ENCODE measurements at places on chromosomes 3 and 15. TPM values are rescaled to one million over a fixed set of nuclear protein-coding genes. Genes with fewer than 3 reads are reported as not detected.

- no peak overlapping the region for H3K4me3 ChIP-seq
- H3K4me1 ChIP-seq: no peaks in the 10 kb centered on the region
- DNase-seq: no peak
- H3K27ac ChIP-seq: no peak overlapping the region
These were observed 11.8 kb upstream of the RPUSD3 start for GRCh38 chr3:9855594-9855993.

DNA sequence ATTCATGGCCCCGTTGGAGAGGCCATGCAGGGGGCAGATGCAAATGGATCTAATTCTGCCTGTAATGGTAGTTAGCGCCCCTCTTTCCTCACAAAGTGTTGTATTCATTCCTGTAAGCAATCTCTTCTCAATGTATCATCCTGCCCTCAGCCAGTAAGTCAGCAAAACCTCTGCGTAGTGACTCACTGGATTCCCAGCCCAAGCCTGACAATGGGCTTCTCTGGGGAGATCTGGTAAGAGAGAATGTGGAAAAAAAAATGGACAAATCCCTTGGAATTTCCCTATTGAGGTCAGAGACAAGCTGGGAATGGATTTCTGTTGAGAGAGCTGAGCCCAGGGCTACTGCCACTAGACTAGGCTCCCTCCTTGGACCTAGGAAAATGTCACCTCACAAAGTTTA is 25.4 kb downstream of the ADPGK start:
- no peak overlapping the region for H3K4me3 ChIP-seq
- H3K4me1 ChIP-seq: peaks cover 12% of the 10 kb centered on the region
- DNase-seq: no peak
- no peak overlapping the region for H3K27ac ChIP-seq
- H3K36me3 ChIP-seq: peaks cover 28% of the 10 kb centered on the region
- no peaks in the 10 kb centered on the region for H3K27me3 ChIP-seq

GRCh38 chr15:81278306-81279029 is 45.5 kb downstream of the STARD5 start:
- no peak overlapping the region for H3K4me3 ChIP-seq
- H3K27ac ChIP-seq: no peak overlapping the region
- peaks cover 9% of the 10 kb centered on the region for H3K36me3 ChIP-seq
- peaks cover 15% of the 10 kb centered on the region for H3K4me1 ChIP-seq

- DNase-seq: no peak
- H3K36me3 ChIP-seq: no peaks in the 10 kb centered on the region
- H3K27ac ChIP-seq: no peak overlapping the region
These were observed 17.8 kb downstream of the MRAS start for GRCh38 chr3:138366006-138366759.

GRCh38 chr15:91965501-91966193 is 112.1 kb downstream of the SLCO3A1 start:
- H3K36me3 ChIP-seq: no peaks in the 10 kb centered on the region
- H3K4me3 ChIP-seq: no peak overlapping the region
- H3K27me3 ChIP-seq: no peaks in the 10 kb centered on the region
- H3K4me1 ChIP-seq: peaks cover 15% of the 10 kb centered on the region
- H3K27ac ChIP-seq: no peak overlapping the region

GRCh38 chr3:50405249-50405648 is 45.9 kb upstream of the TMEM115 start:
- peak; percentile 58 for DNase-seq
- no peaks in the 10 kb centered on the region for H3K4me1 ChIP-seq
- peaks cover 3% of the 10 kb centered on the region for H3K27me3 ChIP-seq
- H3K36me3 ChIP-seq: no peaks in the 10 kb centered on the region

DNA sequence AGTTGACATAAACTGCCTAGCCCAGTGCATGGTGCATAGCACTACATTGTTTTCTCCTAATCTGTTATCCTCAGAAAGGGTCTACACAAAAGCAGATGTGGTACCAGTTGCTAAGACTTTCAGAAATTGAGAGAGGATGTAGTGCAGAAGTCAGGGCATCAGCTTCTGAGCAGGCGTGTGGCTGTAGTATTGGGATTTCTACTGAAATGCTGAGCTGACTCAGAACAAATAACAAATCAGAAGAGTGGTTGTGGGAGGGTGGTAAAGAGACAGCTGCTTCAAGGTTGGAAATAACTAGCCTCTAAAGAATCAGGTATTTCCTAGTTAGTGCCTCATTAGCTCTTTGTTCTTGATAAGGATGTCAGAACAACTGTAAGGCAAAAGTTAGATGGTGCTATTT is 161.3 kb downstream of the AKAP13 start:
- no peak for DNase-seq
- H3K27me3 ChIP-seq: no peaks in the 10 kb centered on the region
- peaks cover 19% of the 10 kb centered on the region for H3K36me3 ChIP-seq
- H3K4me3 ChIP-seq: no peak overlapping the region
- H3K27ac ChIP-seq: no peak overlapping the region

GRCh38 chr3:66144568-66145407 is 76.0 kb upstream of the SLC25A26 start:
- H3K4me1 ChIP-seq: no peaks in the 10 kb centered on the region
- DNase-seq: no peak
- no peaks in the 10 kb centered on the region for H3K36me3 ChIP-seq

GRCh38 chr3:197749315-197749600 is 425 bp upstream of the FYTTD1 start:
- H3K27ac ChIP-seq: peak overlapping the region; percentile 92
- peak overlapping the region; percentile 96 for H3K4me3 ChIP-seq
- H3K4me1 ChIP-seq: peaks cover 20% of the 10 kb centered on the region
- H3K36me3 ChIP-seq: peaks cover 2% of the 10 kb centered on the region

- no peaks in the 10 kb centered on the region for H3K27me3 ChIP-seq
- H3K4me1 ChIP-seq: no peaks in the 10 kb centered on the region
These were observed 20.1 kb downstream of the FAM43A start for GRCh38 chr3:194705761-194706160.

GRCh38 chr3:69386556-69387385 is 883 bp upstream of the FRMD4B start:
- peak overlapping the region; percentile 69 for H3K4me3 ChIP-seq
- H3K27ac ChIP-seq: no peak overlapping the region
- no peaks in the 10 kb centered on the region for H3K36me3 ChIP-seq
- H3K27me3 ChIP-seq: peaks cover 62% of the 10 kb centered on the region
- H3K4me1 ChIP-seq: peaks cover 4% of the 10 kb centered on the region
- DNase-seq: no peak

- peaks cover 7% of the 10 kb centered on the region for H3K4me1 ChIP-seq
- H3K4me3 ChIP-seq: no peak overlapping the region
- no peak overlapping the region for H3K27ac ChIP-seq
- no peak for DNase-seq
These were observed 202.7 kb downstream of the ITPR1 start for GRCh38 chr3:4695846-4696245.

GRCh38 chr15:27990521-27991515 is 108.3 kb downstream of the OCA2 start:
- H3K36me3 ChIP-seq: no peaks in the 10 kb centered on the region
- DNase-seq: no peak
- H3K4me3 ChIP-seq: no peak overlapping the region

DNA sequence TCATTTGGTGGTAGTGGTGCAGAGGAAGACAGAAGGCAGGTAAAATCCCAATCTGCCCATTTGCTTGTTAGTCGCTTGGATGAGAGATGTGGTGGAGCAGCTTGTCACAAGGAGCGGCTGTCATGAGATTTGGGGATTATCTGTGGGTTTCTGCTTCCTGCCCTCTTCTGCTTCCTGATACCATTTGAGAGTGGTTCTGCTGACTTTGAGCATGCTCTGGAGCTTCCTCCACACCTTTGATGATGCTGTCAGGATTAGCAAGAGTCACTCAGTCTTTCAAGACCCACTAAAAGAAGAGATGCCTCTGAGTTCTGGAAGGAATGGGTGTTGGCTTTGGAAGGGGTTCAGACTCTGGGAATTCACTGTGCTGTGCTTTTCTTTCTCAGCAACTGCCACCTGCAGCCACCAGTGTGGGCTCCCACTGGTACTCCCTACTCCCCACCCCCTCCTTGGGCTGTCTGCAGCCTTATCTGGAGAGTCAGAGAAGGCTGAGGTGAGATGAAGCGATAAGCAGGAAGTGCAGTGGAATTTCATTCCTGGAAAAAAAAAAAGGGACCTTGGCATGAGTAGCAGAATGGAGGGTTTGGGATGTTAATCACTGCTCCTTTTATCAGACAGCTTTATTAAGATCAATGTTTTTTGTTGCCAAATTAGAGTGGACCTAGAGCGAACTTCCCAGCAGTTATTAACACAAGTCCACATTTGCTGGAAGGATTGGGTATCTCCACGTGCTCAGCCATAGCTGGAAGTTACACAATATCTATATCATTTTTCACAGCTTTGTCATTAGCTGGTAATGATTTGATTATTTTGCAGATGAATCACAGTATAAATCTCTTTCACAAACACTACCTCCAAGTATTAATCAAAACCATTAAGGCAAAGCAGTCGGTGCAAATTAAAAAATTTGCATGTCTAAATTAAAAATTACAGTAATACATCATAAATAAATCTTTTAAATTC is 233.0 kb upstream of the SATB1 start:
- peak overlapping the region; percentile 39 for H3K4me3 ChIP-seq
- no peaks in the 10 kb centered on the region for H3K27me3 ChIP-seq
- H3K36me3 ChIP-seq: peaks cover 21% of the 10 kb centered on the region
- peak overlapping the region; percentile 58 for H3K27ac ChIP-seq
- peak; percentile 34 for DNase-seq
- peaks cover 36% of the 10 kb centered on the region for H3K4me1 ChIP-seq

- H3K27me3 ChIP-seq: no peaks in the 10 kb centered on the region
- H3K36me3 ChIP-seq: peaks cover 63% of the 10 kb centered on the region
- no peak overlapping the region for H3K27ac ChIP-seq
- H3K4me3 ChIP-seq: no peak overlapping the region
- no peak for DNase-seq
These were observed 11.2 kb downstream of the CCNB2 start for GRCh38 chr15:59116141-59116540.

DNA sequence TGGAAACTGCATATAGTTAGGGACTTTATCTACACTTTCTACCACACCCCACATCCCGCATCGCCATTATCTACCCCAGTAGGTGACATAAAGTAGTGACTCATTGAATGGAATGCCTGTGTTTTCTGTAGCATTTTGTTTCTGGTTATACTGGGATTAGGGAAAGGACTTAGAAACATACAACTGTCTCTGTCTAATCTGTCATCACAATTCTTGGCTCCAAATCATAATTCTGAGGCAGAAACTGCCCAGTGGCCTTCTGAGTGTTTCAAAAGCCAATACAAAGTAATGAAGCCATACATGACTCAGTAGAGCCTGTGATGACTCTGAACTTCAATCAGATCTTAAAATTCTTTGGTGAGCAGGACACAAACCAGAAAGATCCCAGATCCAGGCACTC is 115.7 kb upstream of the CHRM5 start:
- H3K4me3 ChIP-seq: no peak overlapping the region
- DNase-seq: no peak
- H3K4me1 ChIP-seq: no peaks in the 10 kb centered on the region
- no peak overlapping the region for H3K27ac ChIP-seq
- no peaks in the 10 kb centered on the region for H3K36me3 ChIP-seq
- H3K27me3 ChIP-seq: no peaks in the 10 kb centered on the region

GRCh38 chr3:48558493-48559134 is 2.0 kb upstream of the PFKFB4 start:
- H3K27ac ChIP-seq: peak overlapping the region; percentile 85
- peaks cover 11% of the 10 kb centered on the region for H3K36me3 ChIP-seq
- H3K4me1 ChIP-seq: peaks cover 43% of the 10 kb centered on the region
- peak overlapping the region; percentile 56 for H3K4me3 ChIP-seq

GRCh38 chr3:153000325-153000724 is 161.7 kb upstream of the RAP2B start:
- H3K27ac ChIP-seq: no peak overlapping the region
- DNase-seq: no peak
- no peaks in the 10 kb centered on the region for H3K36me3 ChIP-seq
- no peaks in the 10 kb centered on the region for H3K4me1 ChIP-seq
- H3K27me3 ChIP-seq: no peaks in the 10 kb centered on the region

DNA sequence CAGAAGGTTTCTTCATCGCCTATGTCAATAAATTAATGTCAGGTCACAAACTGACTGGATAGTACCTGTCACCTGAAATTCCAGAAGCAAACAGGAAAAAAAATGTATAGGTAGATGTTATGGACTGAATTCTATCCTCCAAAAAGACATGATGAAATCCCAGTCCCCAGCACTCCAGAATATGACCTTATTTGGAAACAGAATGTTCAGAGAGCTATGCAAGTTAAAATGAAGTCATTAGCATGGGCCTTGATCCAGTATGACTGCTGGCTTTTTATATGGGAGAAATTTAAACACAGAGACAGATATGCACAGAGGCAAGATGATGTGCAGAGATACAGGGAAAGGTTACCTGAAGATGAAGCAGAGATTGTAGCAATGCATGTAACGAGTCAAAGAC is 953.4 kb downstream of the ZPLD1 start:
- H3K4me1 ChIP-seq: no peaks in the 10 kb centered on the region
- DNase-seq: no peak
- no peaks in the 10 kb centered on the region for H3K36me3 ChIP-seq
- no peak overlapping the region for H3K4me3 ChIP-seq
- no peaks in the 10 kb centered on the region for H3K27me3 ChIP-seq
- H3K27ac ChIP-seq: no peak overlapping the region

DNA sequence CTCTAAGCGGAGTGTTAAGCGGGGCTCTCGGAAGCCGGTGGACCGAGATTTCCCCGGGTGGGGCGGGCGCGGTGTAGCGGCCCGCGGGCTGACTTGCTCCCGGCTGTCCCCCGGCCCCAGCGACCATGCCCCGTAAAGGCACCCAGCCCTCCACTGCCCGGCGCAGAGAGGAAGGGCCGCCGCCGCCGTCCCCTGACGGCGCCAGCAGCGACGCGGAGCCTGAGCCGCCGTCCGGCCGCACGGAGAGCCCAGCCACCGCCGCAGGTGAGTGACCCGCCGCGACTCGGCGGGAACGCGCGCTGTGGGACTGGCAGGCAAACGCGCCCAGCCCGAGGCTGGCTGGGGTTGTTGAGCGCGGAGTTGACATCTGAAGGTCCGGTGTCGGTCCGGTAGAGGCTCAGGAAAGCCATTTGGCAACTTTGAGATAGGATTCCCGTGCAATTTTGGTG is 1.3 kb downstream of the SMC4 start:
- peak; percentile 60 for DNase-seq
- peak overlapping the region; percentile 93 for H3K27ac ChIP-seq
- H3K27me3 ChIP-seq: no peaks in the 10 kb centered on the region
- peaks cover 38% of the 10 kb centered on the region for H3K4me1 ChIP-seq
- H3K4me3 ChIP-seq: peak overlapping the region; percentile 92

GRCh38 chr3:149609595-149609994 is 48.2 kb downstream of the WWTR1 start:
- no peak for DNase-seq
- H3K4me3 ChIP-seq: no peak overlapping the region
- H3K4me1 ChIP-seq: no peaks in the 10 kb centered on the region

The CHRFAM7A gene
- total RNA-seq: 1.9 TPM

The THRB gene
- total RNA-seq: not detected

The PSTPIP1 gene
- 238 TPM for total RNA-seq

The DUOX1 gene
- total RNA-seq: not detected

The ISLR gene
- total RNA-seq: not detected

The CCDC39 gene
- not detected for total RNA-seq

The P2RY14 gene
- total RNA-seq: 1.9 TPM

The GYG1 gene
- 48.6 TPM for total RNA-seq

The REC114 gene
- not detected for total RNA-seq

The LDHAL6B gene
- not detected for total RNA-seq

The SKOR1 gene
- total RNA-seq: 0.71 TPM

The CKMT1B gene
- total RNA-seq: not detected

The MST1R gene
- total RNA-seq: 2.9 TPM
